Inflammatory macrophage treated with lipopolysaccharide for 4 hours (primary cell): ENCODE measurements at places on chromosomes 5 and 9.

- DNase-seq, result no peak
Measured at GRCh38 chr5:72074251-72074650, 33.0 kb upstream of the MAP1B start.

DNA sequence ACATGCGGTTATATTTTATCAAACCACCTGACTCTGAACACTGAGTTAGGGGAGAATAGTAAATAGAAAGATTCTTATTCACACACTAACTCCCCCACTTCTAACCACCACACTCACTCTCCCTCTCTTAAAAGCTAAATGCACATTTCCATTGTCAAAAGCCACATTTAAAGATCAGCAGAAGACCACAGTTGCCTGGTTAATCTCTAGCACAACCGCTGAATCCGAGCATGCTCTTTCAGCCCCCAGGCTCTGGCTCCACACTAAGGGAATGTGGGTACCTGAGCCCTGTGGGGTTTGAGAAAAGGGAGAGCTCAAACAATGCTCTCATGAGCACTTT lies 35.7 kb downstream of the PFDN1 start:
- DNase-seq, result no peak

- peak; percentile 32 for DNase-seq
Measured at GRCh38 chr5:139141446-139142204, 56.5 kb downstream of the SIL1 start.

DNA sequence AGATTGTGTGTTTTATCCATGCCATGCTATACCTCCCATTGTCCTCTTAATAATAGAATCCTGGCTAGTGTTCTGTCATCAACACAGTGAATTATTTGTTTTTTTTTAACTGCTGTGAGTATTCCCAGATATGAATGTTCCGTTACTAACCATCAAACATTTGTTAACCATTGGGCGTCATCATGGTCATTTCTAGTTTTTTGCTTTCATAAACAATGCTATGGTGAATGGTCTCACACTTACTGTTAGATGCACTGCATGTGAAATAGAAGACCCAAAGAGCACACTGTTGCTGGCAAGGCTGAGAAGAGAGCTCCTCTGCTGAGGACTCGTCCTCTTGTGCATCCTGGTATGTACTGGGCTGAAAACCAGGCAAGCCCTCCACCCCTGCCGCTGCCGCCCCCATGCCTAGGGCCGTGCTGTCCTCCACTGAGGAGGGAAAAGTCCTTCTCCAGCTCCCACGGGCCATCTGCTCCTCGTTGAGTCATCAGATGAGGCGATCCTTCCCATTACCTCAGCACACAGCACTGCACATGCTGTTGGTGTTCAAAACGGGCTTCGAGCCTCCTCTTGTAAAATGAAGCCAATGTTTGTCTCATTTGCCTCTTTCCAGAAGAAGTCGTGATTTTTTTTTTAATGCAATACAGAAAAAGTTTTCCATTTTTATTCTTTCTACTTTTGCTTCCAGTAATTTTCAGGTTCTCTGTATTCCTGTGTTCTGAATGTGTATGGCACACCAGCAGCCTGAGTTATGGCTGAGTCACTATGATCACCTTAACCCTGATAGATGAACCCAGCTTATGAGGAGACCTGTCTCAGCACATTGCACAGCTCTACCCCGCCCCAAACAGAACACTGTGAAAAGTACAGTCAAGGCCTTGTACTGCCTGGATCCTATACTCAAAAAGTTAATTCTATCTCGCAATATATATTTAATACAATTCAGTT lies 219.0 kb downstream of the AOPEP start:
- no peak for DNase-seq

- no peak for DNase-seq
Measured at GRCh38 chr9:37645903-37646506, 4.7 kb upstream of the FRMPD1 start.

DNA sequence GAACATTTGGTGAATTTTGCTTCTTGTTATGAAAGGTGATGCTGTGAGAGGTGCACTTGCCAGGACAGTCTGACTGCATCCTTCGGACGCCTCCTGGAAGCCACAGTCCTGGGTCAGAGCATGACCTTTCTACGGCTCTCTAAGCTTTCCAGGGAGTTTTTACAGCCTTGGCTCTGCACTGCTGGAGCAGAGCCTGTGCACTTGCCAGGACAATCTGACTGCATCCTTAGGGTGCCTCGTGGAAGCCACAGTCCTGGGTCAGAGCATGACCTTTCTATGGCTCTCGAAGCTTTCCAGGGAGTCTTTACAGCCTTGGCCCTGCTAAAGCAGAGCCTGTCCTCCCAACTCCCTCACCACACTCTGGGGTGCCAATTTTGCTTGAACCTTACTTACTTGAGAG lies 49.6 kb downstream of the CCDC180 start:
- DNase-seq, result no peak

GRCh38 chr9:38295764-38296163 lies 96.7 kb upstream of the ALDH1B1 start:
- no peak for DNase-seq

DNA sequence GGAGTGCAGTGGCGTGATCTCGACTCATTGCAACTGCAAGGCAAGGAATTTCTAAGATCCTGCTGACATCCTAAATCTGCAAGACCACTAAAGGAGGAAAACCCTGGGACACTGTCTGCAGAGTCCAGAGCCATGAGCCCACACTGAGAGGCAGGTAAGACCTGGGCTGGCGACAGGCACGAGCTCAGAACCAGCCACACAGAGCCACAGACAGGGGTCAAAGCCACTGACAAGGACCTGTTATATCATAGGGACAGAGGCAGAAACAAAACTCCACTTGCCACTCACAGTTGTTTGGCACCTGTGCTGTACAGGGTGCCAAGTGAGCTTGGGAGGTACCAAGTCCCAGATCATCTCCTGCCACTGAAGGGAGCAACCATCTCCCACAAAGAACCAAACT lies 34.2 kb downstream of the IPPK start:
- no peak for DNase-seq

DNA sequence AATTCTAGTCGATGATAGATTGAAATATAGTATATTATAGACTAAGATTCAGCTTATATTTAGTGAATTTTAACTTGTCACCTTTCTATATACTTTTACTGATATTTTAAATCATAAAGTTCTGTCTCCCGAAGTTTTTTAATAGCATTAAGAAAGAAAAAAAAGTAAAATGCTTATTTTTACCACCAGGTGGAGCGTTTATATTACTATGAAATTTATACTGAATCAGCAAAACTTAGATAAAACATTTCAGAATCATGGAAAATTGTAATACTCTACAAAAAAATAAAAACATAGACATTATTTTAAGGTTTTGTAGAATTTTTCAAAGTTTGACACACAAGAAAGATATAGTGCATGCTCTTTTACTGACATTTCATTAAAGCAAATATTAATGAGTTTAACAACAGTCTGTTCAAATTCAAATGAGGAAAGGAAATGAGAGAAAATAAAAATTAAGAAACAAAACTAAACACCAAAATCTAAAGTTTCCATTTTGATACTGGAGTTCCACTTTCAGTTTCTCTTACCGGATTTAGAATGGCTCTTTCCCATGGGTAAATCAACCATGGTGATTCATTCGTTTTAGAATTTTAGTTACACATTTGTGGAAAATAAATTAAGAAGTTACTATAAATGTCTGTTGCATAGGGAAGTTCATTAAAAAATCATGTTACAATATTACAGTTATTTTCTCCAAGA lies 1035.3 kb downstream of the CDH12 start:
- DNase-seq, result peak; percentile 77

DNA sequence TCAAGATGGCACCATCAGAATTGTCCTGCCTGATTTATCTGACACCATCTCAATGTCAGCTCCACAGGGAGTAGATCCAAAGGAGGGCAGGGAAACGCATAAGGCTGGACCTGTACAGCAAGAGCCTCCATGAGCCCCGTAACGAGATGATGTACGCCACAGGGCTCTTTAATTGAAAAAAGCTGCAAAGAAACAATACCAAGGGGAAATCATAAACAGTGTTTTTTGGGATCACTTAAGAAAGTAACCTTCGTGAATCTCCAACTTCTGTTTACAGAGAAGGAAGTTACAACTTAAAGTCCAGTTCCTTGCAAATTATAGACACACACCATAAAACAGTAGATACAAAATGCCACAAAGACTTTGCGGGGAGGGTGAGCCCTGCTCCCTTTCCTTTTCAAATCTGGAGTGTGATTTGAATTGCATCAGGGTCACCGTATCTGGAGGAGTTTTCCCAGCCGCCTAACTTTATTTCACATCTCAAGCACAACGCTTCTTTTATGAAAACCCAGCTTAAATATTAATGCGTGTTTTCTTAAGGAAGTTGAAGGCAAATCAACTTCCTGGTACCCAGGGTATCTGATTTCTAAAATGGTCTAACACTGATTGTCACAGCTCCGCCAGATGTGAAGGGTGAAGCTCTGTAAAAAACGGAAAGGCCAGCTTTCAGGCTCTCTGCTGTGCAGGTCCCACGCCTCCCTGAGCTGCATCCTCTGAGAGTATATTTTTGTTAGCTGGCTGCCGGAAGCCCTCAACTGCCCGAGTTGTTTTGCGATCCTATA lies 88.9 kb downstream of the EBF1 start:
- peak; percentile 20 for DNase-seq

DNA sequence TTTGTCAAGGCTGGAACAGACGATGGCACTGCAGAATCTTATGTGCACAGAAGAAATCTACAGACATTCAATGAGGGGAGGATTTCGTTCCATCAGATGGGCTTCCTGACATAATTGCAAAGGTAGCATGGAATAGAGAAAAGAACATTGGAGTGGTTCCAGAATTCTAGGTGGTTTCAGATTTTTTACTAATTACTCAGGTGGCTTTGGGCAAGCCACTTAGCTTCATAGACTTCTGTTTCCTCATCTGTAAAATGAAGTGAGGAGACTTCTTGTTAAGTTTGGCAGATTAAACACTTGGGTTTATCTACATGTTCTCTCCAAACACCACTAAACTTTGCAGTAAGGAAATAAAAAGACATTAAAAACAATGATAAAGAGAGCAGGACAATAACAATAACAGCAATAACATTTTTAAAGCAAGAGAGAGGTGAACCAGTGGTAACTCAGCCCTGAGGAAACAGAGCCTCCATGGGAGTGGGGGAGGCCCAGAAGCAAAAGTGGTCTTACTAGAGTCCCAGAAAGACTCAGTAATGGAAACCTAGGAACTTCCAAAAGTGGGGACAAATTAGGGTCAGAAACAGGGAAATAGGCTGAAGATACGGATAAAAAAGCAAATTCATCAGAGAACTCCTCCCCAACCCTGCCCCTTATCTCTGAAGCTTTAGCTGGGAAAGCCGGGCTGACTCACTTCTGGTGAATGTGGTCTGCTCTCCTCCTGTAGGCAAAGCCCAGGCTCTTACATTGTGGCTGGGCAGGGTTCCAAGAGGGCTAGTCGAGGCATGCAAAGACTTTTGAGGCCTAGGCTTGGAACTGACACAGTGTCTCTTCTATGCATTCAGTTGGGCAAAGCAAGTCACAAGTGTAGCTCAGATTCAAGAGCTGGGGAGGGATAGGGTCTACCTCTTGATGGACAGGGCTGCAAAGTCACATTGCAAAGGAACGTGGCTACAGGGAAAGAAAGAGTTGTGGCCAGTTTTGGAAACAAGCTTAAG lies 11.8 kb upstream of the ACTBL2 start:
- no peak for DNase-seq

- no peak for DNase-seq
Measured at GRCh38 chr9:115207003-115207836, 89.3 kb upstream of the TNC start.
